ENCODE measurements at places on chromosomes 5 and 9. TPM values are rescaled to one million over a fixed set of nuclear protein-coding genes. Genes with fewer than 3 reads are reported as not detected.
A peak's percentile ranks its signal among the peaks of the same experiment; 100 is the strongest.

Gene OCLN
- 0.83 TPM for total RNA-seq

Gene BTNL3
- total RNA-seq, result not detected

Gene MAP1B
- total RNA-seq, result 183 TPM

Gene CDX1
- 0.18 TPM for total RNA-seq

Gene OBP2B
- total RNA-seq, result not detected

Gene PCDHGA11
- total RNA-seq, result 5.4 TPM

DNA sequence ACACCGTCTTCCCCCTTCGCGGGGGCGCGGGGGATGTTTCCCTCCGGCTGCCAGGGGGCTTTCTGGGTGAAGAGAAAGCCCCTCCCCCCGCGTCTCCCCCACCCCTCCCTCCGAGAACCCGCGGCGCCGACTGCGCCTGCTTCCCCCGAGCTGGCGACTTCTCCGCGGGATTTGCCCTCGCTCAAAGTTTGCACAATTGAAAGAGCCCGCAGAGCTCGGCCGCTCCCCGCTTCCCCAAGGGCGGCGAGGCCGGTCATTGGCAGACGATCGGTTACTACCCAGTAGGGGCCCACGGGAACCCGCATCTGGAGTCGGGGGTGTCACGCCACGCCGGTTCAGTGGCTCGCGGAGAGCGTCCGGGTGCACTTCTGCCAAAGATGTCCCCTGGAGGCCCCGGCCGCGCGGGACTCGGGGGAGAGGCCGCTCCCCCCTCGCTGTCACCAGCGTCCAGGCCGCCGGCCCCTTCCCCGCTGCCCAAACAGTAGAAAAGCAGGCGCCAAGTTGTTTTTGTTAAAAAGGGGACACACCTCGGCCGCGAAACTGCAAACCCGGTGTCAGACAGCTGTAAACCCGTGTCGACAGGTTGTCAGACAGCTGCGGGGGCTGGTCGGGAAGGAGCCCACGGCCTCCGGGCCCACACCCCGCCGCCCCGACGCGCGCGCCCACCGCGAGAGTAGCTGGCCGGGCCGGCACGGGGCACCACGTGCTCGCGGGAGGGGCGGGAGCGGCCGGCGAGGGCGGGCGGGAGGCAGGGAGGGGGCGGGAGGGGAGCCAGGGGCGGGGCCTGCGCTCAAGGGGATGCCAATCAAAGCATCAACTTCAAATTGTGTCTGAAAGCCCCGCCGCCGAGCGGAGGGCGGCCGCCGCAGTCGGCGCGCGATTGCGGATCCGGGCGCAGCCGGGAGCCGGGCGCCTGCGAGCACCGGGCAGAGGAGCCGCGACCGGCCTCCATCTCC is at the start of gene IRX1:
IRX1 (plus strand) TSS at position 827 of the 956 bp plus-strand sequence. CDS start 274 bp downstream, outside the sequence.
- DNase-seq, result no peak
- H3K4me3 ChIP-seq, result no peak within 1 kb of the TSS
- H3K27ac ChIP-seq, result no peak within 1 kb of the TSS
- no peaks in the 10 kb centered on the region for H3K4me1 ChIP-seq
- no peaks in the 10 kb centered on the region for H3K36me3 ChIP-seq
- H3K27me3 ChIP-seq, result peaks cover 70% of the 10 kb centered on the region

DNA sequence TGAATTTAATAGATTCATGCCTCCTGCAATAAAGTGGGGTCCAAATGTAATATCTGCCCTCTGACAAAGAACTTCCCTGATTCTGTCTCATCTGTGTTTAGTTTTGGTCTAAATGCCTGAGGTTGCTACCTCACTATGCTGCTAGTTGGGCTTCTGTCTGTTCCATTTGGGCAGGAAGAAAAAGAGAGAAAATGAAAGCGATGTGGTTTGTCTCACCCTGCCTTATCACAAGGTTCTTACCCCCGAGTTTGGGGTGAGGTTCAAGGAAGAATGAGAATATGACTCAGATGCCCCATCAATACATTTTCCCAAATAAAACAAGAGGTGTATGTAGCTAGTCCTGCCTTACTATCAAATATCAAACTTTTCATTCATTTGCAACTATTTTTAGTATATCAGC is 132.1 kb upstream of the MTAP start:
- no peak for DNase-seq
- H3K4me1 ChIP-seq, result peaks cover 9% of the 10 kb centered on the region
- H3K36me3 ChIP-seq, result no peaks in the 10 kb centered on the region
- H3K27ac ChIP-seq, result no peak overlapping the region
- H3K27me3 ChIP-seq, result no peaks in the 10 kb centered on the region

- no peaks in the 10 kb centered on the region for H3K4me1 ChIP-seq
- no peak overlapping the region for H3K4me3 ChIP-seq
- no peaks in the 10 kb centered on the region for H3K36me3 ChIP-seq
- H3K27ac ChIP-seq, result no peak overlapping the region
- H3K27me3 ChIP-seq, result no peaks in the 10 kb centered on the region
Measured at GRCh38 chr5:18811661-18812060, 1176.3 kb downstream of the CDH18 start.

GRCh38 chr5:134077926-134078580 is 36.4 kb upstream of the TCF7 start:
- peaks cover 23% of the 10 kb centered on the region for H3K27me3 ChIP-seq
- H3K36me3 ChIP-seq, result no peaks in the 10 kb centered on the region
- no peak overlapping the region for H3K27ac ChIP-seq
- no peak for DNase-seq
- no peaks in the 10 kb centered on the region for H3K4me1 ChIP-seq
- H3K4me3 ChIP-seq, result no peak overlapping the region

- H3K4me1 ChIP-seq, result peaks cover 6% of the 10 kb centered on the region
- no peaks in the 10 kb centered on the region for H3K36me3 ChIP-seq
- H3K27ac ChIP-seq, result no peak overlapping the region
- peak; percentile 52 for DNase-seq
- no peaks in the 10 kb centered on the region for H3K27me3 ChIP-seq
Measured at GRCh38 chr9:93589688-93590087, 13.3 kb downstream of the PHF2 start.

GRCh38 chr9:94918038-94918753 is 191.7 kb downstream of the AOPEP start:
- peaks cover 35% of the 10 kb centered on the region for H3K4me1 ChIP-seq
- no peak overlapping the region for H3K27ac ChIP-seq
- H3K36me3 ChIP-seq, result no peaks in the 10 kb centered on the region
- no peaks in the 10 kb centered on the region for H3K27me3 ChIP-seq
- no peak overlapping the region for H3K4me3 ChIP-seq
- no peak for DNase-seq

DNA sequence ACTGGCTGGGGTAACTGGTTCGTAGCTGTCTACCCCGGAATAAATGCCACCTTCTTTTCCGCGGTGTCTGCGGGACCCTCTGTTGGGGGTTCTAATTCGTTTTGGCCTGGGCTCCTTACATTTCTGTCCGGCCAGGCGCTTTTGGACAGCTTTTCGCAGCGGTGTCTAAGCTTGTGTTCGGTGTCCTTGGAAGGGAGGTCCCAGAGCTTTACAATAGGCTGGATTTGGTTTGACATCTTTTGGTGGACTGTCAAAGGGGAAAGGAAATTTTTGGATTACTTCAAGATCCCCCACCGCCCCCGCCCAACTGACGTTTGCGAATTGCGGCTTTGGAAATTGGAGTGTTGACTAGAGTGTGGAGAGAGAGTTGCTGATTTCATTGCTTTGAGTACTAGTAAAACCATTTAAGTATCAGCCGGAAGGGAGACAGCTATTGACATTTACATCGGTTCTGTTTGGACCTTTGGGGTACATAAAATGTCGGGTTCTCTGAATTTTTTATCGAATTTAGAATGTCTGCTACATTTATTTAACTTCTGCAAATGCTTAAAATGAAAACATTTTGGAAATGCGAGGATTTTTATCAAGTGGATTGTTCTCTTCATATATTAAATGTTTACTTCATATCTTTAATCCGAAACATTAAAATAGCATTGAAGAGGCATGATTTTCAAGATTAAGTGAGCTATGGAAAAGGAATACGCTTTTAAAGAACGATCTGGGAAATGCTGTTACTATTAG is 4.7 kb upstream of the PURA start:
- peaks cover 12% of the 10 kb centered on the region for H3K4me1 ChIP-seq
- peak; percentile 61 for DNase-seq
- H3K36me3 ChIP-seq, result no peaks in the 10 kb centered on the region

- H3K27me3 ChIP-seq, result no peaks in the 10 kb centered on the region
- no peaks in the 10 kb centered on the region for H3K36me3 ChIP-seq
- no peak overlapping the region for H3K4me3 ChIP-seq
- peaks cover 6% of the 10 kb centered on the region for H3K4me1 ChIP-seq
- H3K27ac ChIP-seq, result no peak overlapping the region
Measured at GRCh38 chr9:95142728-95143127, 174.8 kb downstream of the FANCC start.

DNA sequence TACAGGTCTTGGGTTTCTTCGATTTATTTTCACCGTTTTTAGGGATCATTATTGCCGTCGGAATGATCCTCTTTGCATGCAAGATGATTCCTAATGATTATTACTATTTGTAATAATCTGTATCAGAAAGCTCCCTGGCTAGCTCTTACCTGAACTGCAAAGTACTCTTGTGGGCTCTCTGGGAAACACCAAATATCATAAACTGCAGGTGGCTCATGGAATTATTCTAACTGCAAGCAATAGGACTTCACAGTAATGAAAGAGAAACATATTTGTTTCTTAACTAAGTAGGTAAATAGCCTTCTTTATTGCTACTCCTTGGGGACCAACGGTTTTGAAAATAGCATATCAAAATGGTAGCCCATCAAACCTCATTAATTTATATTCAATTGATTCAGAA is 219.4 kb downstream of the NFIB start:
- H3K4me1 ChIP-seq, result no peaks in the 10 kb centered on the region
- no peak for DNase-seq
- peaks cover 5% of the 10 kb centered on the region for H3K27me3 ChIP-seq
- no peaks in the 10 kb centered on the region for H3K36me3 ChIP-seq
- no peak overlapping the region for H3K27ac ChIP-seq
- H3K4me3 ChIP-seq, result no peak overlapping the region

DNA sequence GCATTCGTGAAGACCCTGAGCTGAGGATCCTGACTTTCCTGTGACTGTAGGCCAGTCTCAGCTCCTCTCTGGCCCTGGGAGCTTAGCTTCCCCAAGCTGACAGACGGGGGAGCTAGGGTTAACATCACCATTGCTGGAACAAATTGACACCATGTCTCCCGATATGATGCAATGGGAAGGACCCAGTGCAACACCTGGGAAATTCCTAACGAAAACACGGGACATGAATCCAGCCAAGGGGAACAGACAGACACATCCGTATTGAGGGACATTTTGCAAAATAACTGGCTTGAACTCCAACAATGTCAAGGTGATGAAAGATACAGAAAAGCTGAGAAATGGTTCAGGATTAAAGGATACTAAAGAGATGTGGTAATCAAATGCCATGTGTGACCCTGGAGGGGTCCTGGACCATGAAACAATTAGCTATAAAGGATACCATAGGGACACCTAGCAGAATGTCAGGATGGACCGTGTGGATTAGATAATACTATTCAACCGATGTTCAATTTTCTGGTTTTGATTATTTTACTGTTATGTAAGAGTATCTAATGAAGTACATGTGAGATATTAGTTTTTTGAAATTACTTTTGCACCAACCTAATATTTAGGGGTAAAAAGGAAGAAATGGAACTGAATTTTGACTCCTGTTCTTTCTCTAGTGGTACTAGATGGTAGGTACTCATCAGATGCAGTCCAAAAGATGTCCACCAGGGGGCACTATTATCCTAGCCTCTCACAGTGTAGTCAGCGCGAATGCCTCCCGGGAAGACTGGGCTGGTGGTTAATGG is 52.7 kb downstream of the NDST1 start:
- no peak overlapping the region for H3K27ac ChIP-seq
- H3K36me3 ChIP-seq, result peaks cover 10% of the 10 kb centered on the region
- DNase-seq, result peak; percentile 85

- peaks cover 2% of the 10 kb centered on the region for H3K27me3 ChIP-seq
- no peak overlapping the region for H3K27ac ChIP-seq
- H3K4me3 ChIP-seq, result no peak overlapping the region
- H3K4me1 ChIP-seq, result no peaks in the 10 kb centered on the region
- no peak for DNase-seq
- no peaks in the 10 kb centered on the region for H3K36me3 ChIP-seq
Measured at GRCh38 chr5:81371354-81371876, 22.5 kb downstream of the ACOT12 start.

GRCh38 chr5:158384535-158385481 is 525.9 kb upstream of the CLINT1 start:
- H3K4me1 ChIP-seq, result peaks cover 8% of the 10 kb centered on the region
- H3K4me3 ChIP-seq, result no peak overlapping the region
- H3K36me3 ChIP-seq, result no peaks in the 10 kb centered on the region
- H3K27ac ChIP-seq, result peak overlapping the region; percentile 90
- no peaks in the 10 kb centered on the region for H3K27me3 ChIP-seq

GRCh38 chr5:133497608-133498348 is 114.6 kb downstream of the FSTL4 start:
- H3K27me3 ChIP-seq, result peaks cover 6% of the 10 kb centered on the region
- H3K36me3 ChIP-seq, result no peaks in the 10 kb centered on the region
- no peak overlapping the region for H3K4me3 ChIP-seq
- no peak overlapping the region for H3K27ac ChIP-seq
- no peaks in the 10 kb centered on the region for H3K4me1 ChIP-seq
- DNase-seq, result no peak
